ENCODE measurements at places on chromosomes 4 and X.

- DNase-seq: no peak
Observed at GRCh38 chr4:178273168-178273567, 830.9 kb upstream of the AGA start.

DNA sequence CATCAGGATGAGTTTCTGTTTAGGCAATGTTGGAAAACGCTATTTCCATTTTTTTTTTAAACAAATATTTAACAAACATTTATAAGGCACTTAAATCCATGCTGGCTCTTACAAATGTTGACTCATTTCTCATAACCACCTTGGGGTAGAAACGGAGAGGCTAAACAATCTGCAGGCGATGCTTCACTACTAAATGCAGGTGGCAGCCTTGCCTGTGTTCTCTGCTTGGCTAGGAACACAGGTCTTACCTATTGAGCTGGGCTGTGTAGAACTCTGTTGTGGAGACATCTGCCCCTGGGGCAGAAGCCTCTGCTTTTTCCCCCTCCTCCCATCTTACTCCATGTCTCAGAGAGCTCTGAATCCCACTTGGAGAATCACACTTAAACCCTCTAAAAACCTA lies 1.4 kb upstream of the CXCL1 start:
- no peak for DNase-seq

GRCh38 chr4:141771889-141772830 lies 135.8 kb downstream of the IL15 start:
- no peak for DNase-seq

DNA sequence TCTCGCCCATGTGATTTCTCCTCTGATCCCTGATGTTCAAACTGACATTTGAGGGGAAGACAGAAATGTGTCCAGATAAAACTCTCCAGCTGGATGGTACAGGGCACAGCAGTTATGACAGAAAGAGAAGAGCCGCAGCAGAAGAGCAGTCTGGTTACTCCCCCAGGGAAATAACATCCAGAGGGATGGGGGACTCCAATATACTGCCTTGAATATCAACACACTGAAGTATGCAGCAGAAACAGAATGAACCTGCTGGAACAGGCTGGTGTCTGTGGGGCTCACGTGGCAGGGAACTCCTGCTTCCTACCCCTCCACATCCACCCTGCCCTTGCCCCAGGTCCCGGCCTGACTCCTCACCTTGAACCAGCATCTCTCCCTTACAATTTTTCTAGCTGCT lies 93.5 kb downstream of the MGST2 start:
- DNase-seq: no peak

DNA sequence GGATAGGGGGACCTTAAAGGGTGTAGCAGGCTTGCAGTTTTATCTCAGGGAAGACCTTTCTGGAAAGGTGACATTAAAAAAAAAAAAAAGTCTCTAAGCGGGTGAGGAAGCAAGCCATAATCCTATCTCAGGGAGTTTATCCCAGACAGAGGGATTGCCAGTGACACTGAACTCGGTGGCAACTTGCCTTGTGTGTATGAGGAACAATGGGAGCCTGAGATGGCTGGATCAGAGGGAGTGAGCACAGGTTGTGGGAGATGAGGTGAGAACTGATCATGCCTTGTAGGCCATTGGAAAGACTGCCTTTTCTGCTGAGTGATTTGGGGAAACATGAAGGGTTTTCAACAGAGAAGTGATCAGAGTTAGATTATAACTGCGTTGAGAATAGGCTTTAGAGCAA lies 31.1 kb downstream of the DTHD1 start:
- DNase-seq: no peak

DNA sequence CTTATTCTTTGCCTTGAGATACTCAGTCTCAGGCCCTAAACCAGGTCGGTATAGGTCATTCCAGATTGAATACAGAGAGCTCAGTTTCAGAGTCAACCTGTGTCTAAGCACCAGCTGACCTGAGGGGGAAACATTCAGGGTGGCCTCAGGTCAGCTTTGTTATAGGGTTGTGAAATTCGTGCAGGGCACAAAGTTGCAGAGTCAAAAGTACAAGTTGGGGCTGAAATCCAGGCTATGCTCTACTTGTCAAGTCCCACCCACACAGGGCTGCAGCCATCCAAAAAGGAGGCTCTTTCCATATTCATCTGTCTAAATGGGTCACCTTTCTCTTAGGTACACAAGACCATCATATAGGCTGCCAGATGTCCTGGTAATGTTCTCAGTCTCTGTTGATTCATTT lies 89.7 kb downstream of the ITIH6 start:
- no peak for DNase-seq

- no peak for DNase-seq
Observed at GRCh38 chr4:124535003-124535402, 177.5 kb downstream of the ANKRD50 start.

- no peak for DNase-seq
Observed at GRCh38 chr4:16029886-16030285, 53.9 kb downstream of the PROM1 start.

DNA sequence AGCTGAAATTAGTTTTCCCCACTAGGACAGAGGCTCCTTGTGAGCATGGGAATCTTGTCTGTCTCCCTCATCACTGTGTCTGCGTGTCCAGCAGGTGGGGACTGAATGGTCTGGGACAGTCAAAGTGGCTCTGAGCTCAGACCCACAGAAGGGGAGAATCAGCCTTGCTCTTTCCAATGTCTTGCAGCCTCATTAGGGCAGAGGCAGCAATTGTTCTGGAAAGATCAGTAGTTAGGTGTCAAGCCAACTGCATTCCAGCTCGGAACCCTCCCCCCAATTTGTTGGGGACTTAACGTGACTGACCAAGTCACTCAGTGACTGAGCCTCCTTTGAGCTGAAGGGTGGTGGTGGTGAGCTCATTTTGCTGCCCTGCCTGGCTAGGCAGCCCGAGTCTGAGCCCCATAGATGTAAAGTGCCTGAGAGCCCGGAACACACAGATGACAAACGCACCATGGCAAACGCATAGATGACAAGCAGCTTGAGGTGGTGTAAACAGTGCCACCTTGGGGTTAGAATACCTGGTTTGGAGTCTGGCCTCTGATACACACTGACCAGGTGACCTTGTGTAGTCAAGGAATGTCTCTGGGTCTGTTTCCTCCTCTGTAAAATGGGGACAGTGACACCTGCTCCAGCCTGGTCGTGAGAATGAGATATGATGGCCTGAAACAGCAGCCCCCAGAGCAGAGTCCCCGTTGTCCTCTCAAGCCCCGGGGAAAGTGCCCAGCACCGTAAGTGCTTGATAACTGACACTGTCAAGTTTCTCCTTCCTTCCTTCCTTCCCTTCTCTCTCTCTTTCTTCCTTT lies 2.7 kb upstream of the SORCS2 start:
- DNase-seq: no peak

GRCh38 chr4:145945431-145946155 lies 7.0 kb upstream of the ZNF827 start:
- no peak for DNase-seq

DNA sequence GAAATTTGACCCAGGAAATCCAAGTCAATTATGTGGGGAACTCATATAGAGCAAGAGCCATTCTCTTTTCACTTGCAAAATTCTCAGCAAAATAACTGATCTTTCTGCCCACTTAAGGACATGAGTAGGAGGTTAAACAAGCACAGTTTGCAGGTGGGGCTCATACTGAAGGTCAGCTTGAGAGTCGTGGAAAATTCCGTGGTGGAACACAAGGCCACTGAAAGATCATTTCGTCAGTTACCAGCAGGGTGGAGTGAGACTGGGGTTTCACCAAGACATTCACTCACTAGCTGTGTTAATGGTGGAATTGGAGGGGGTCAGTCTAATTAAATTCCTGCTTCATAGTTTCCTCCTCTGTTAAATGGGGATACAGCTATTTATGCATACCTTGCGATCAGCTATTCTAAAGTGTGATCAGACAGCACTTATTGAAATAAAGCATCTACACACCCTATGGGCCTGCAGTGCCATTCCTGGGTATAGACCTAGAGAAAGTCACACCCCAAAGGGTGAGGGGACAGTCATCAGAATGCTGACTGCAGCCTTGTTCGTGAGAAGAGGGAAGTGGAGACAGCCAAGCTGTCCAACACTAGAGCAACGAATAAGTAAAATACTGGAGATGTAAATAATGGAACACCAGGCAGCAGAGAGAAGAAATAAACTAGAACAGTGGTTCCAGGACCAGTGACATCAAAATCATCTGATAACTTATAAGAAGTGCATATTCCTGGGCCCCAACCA lies 42.7 kb upstream of the CLNK start:
- no peak for DNase-seq

- no peak for DNase-seq
Observed at GRCh38 chr4:40473578-40474388, 138.7 kb downstream of the CHRNA9 start.

- no peak for DNase-seq
Observed at GRCh38 chr4:37836838-37837440, 10.5 kb downstream of the PGM2 start.

DNA sequence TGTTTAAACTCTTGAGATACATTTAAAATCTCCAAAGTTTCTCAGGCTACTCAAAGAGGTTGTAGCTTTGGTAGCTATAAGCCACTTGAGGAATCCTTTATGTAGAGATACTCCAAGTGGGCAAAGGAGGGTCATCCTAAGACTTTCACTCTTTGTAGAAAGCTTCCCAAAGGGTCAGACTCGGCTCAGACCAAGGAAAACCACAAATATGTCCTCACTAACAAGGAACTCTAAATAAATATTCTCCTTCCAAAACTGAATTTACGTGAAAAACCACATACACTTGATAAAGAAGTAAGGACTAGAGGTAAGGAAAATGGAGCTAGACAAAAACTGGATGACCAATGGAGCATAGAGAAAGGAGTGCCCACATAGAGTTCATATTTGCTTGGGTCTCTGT lies 41.7 kb upstream of the DDX60 start:
- no peak for DNase-seq

GRCh38 chrX:70476934-70477733 lies 32.5 kb downstream of the DLG3 start:
- no peak for DNase-seq

GRCh38 chrX:134734466-134734952 lies 76.2 kb upstream of the PLAC1 start:
- DNase-seq: no peak

DNA sequence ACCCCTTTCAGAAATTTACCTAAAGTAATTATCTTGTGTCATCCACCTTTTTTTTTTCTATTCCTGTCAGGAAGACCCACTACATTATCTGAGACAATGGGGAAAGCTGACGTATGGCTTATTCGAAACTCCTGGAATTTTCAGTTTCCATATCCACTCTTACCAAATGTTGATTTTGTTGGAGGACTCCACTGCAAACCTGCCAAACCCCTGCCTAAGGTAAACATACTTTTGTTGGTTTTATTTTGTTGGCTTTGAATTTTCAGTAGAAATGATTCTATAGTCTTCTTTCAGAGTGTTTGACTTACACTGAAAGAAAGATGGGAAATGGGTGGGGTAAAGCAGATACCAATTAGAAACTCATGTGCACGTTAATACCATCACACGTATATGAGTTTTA lies 2.2 kb downstream of the UGT2B7 start:
- no peak for DNase-seq
